ENCODE measurements at places on chromosomes 1 and 21.

DNA sequence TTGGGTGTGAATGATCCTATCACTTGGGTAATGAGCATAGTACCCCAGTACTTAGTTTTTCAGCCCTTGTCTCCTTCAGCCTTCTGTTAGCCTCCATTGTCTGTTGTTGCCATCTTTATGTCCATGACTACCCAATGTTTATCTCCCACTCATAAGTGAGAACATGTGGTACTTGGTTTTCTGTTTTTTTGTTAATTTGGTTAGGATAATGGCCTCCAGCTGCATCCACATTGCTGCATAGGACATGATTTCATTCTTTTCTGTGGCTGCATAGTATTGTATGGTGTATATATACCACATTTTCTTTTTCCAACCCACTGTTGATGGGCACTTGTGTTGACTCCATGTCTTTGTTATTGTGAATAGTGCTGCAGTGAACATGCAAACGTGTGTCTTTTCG lies 39.6 kb upstream of the GPR52 start:
- no peak for DNase-seq

DNA sequence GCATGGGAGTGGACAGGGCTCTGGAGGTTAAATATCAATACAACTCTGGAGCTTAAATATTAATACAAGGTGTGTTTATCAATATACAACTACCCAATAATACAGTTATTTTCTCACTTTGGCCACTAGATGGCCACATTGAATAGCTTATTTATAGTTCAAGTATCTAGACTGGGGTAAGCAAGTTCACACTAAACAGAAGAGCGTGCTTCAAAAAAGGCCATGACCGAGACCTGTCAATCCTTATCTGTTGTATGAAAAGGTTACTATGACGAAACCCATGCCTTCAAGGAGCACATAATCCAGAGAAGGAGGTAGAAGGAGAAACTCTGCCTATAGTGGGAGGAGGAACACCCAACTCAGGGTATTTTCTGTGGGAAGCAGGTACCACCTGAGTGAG lies 29.1 kb downstream of the CHML start:
- DNase-seq, result no peak

DNA sequence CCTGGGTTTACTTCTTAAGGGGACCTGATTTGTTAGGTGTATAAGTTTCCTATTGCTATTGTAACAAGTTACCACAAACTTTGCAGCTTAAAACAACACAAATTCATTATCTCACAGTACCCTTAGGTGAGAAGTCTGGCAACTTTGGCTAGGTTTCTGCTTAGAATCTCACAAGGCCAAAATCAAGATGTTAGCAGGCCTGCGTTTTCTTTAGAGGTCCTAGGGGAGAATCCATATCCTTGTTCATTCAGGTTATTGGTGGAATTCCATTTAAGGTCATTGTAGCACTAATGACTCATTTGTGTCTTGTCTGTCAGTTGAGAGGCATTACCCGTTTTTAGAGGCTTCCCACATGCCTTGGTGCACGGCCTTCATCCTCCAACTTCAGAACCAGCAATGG lies 8.2 kb upstream of the SH2D1B start:
- DNase-seq, result no peak

- no peak for DNase-seq
Observed at GRCh38 chr1:246794828-246795671, 70.8 kb downstream of the SCCPDH start.

DNA sequence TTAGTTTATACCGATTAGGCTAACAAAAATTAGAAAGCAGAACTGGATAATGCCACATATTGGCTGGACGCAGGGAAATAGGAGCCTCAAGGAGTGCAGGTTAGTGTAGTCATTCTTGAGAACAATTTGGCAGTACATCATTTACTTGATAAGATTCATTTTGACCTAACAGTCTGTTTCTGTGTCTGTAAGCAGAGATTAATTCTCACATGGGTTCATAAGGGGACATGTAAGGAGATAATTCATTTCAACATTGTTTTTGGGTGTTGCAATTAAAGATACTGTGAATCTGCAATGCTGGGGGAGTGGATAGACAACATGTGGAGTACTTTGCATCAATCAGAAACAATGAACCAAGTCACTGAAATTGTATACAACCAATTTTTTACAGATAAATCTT lies 32.0 kb downstream of the AGO3 start:
- DNase-seq, result no peak

DNA sequence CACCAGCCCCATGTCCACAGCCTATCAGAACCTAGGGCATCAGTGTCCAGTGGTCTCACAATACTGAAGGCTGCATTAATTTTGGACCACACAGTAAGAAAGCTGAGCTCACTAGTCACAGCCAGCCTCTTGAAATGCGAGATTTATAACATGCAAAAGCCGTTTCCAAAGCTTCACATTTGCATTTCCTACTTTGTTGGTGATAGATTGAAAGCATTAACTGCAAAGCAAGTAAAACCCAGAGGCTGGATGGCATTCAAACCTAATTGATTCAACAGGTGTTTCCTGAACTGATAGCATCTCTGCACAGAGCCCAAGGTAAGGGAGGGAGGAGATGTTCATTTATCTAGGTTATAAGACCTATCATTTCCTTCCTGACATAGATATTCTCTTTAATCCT lies 410.1 kb downstream of the OMA1 start:
- no peak for DNase-seq

DNA sequence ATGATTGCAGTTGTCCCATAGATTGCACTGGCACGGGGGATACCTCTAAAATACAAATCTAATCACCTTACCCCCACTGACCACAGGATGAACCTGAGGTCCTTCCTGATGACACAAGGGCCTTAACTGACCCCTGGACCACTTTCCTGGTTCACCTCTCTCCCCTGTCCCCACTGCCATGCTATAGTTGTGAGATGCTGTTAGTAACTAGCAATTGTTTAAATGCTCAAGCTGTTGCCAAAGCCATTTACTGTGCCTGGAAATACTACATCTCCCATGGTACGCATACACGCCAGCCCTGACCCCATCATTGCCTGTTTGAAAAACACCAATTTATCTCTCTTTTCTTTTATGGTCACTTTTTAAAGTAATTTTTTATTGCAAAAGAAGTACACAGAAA lies 29.1 kb upstream of the RGS8 start:
- no peak for DNase-seq

DNA sequence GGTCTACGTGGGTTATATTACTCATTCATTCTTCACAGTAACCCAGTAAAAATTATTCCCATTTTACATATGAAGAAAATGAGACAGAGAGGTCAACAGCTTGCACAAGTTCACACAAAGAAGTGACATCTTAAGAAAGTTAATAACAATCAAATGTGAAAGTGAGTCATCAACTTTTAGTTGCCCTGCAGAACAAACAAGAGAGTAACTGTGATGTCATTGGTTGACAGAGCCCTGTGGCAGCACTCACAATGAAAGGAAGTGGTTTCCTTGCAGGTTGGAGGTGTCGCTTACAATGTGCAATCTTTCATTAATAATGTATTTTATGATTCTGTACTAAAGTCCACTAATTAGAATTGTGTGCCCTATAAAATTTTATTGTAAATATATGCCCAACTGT lies 369.6 kb downstream of the RYR2 start:
- no peak for DNase-seq

DNA sequence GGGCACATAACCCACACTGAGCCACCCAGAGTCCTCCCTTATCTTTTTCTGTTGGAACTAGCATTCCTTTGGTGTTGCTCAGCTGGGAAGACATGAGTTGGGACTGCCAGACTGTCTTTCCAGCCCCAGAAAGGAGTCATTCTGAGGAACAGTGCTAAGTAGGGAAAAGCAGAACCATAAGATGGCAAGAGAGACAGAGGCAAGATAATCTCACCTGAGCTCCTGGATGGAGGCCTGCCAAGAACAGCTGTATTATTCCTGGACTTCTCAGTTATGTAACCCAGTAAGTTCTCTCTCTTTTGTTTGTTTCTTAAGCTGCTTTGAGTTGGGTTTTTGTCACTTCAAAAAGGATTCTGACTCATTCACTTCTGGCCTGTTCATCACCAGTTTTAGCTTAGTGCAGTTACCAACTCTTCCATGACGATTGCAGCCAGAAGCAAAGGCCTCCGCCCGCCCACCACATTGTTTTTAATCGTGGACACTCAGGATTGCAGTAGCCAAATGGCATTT lies 134.4 kb downstream of the OMA1 start:
- no peak for DNase-seq

DNA sequence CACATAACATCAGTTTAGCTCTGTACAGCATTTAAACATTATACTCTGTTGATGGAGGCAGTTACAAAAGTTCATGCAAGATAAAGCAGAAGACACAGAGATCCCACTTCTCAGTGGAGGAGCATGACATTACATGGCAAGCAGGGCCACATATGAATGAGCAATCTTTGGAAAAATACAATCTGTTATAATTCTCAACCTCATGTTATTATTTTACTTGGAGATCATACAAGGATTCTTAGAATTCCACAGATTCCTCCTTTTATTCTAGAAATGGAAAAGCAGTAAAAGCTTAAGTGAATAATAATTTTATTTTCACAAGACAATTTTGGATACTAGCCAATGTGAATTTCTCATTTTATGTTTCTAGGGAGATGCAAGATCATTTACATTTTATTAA lies 66.6 kb downstream of the IFI44 start:
- no peak for DNase-seq

- DNase-seq, result no peak
Observed at GRCh38 chr1:243850202-243850451, at the start of gene AKT3. Gene AKT3, minus strand, starts transcription at chr1:243850243. Its CDS starts 7,073 bp downstream, at chr1:243843170.

All from effector CD4-positive, alpha-beta T cell (primary cell).